ENCODE measurements at places on chromosomes 3 and 15.

GRCh38 chr3:193710286-193711165, 117.5 kb downstream of the OPA1 start:
- no peak for DNase-seq

DNA sequence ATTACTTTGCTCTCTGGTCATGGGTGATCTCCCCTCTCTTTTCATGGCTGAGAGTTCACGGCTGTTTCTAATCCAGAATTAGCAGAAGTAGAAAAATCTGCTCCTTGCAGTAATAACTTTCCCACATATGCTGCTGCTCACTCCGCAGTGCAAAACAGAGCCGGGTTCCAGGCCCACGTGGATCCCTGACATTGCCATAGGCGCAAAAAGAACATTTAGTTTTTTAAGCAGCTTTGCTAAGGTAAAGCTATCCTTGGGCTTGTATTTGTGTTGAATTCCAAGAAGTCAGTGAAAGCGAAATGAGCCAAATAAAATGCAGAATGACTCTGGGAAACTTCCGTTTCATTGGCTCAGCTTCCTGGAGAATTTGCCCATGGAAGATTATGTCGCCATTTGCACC, 633.7 kb upstream of the SUCLG2 start:
- DNase-seq: no peak

- no peak for DNase-seq
Measured at GRCh38 chr15:63484433-63485186, 19.8 kb upstream of the USP3 start.

DNA sequence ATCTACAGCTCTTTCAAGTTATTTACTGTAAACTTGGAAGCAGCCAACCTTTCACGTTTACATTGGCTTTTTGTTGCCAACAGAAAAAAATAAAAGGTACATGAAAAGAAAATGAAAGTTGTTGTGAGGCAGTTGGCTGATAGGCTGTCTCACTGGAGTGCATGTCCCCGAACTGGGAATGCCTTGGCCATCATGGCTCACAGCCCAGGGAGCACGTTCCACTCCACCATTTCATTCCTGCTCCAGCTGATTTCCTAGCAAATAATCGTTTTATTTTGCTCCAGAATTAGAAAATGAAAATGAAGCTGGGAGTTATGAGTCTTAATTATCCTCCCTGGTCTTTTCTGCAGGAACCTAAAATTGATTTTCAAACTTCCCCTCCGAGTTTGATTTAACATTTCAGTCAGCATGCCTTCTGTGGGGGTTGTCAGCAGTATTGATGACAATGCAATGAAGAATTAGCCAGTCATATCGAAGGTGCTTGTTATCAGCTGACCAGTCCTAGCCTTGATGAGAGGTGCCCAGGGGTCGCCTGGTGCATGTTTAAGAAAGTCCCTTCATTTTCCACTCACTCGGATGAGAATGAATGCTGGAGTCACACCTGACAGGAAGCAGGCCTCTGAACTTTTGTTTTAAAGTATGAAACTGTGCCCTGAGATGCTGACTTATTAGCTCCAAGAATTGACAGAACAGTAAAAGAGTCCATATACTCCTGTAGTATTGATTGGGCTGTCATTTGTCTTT, 293.7 kb upstream of the TRIM42 start:
- DNase-seq: no peak

GRCh38 chr3:168216851-168217250, 121.1 kb upstream of the GOLIM4 start:
- no peak for DNase-seq

DNA sequence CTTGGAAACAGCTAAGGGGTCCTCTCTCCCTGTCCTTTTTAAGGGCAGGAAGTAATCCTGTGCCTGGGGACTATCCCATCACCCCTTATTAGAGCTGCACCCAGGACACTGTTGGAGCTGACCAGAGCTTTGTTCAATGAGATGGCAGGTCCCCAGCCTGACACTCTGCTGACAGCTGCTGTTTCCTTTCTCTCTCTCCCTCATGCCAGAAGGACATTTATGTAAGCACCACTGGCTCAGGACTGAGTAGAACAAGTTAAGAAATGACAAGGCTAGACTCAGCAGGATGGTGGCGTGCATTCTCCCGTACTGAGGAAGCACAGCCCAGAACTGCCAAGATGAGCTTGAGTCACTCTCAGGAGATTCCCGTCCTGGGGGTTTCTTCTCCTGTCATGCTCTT, 17.3 kb downstream of the GJD2 start:
- no peak for DNase-seq

- no peak for DNase-seq
Measured at GRCh38 chr3:183966361-183966791, 51.3 kb downstream of the ABCC5 start.

GRCh38 chr3:172216911-172217310, 177.5 kb downstream of the FNDC3B start:
- no peak for DNase-seq

- DNase-seq: no peak
Measured at GRCh38 chr15:63939531-63940130, 105.9 kb upstream of the HERC1 start.

DNA sequence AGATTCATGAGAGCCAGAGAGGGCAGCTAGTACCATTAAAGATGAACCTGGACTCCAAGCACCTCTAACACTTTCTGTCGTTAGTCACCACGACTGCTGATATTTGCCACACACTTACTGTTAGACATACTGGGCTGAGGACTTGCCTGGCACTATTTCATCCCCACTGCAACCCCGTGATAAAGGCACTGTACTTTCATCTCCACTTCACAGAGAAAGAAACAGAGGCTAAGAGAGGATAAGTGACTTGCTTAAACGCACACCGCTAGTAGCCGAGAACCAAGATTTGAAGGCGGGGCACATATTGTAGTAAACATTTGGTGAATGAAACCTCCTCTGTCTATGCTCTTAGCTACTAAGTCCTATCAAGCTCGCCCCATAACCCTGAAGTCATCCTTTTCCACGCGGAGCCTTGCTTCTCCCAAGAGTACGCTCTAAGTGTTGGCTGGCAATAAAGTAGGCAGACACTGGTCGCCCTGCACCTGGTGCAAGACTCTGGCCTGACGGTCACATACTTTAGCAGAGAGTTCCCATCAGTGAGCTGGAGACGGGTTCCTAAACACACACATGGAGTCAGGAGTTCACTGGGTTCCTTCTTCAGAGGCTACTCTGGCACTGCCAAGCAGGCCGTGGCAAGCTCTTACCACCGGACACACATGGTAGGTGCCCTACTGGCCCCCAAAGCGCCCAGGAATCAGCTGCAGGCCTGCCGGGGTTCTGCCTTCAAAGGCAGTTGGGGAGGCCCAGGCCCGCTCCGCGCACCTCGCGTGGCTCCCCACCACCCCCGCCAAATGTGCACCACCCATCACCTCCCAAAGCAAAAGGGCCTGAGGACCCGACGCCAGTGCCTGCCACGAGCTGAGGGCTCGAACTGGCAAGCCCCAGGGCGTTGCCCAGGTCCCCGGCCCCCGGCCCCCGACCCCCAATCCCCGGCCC, 951 bp downstream of the POMGNT2 start:
- no peak for DNase-seq

GRCh38 chr15:74967670-74968069, 11.1 kb upstream of the RPP25 start:
- no peak for DNase-seq

- DNase-seq: peak; percentile 92
Measured at GRCh38 chr3:115713284-115713683, 90.0 kb downstream of the GAP43 start.

GRCh38 chr3:177607589-177607988, 410.3 kb upstream of the TBL1XR1 start:
- DNase-seq: peak; percentile 79

GRCh38 chr3:195094191-195094921, 176.6 kb downstream of the XXYLT1 start:
- no peak for DNase-seq

- DNase-seq: no peak
Measured at GRCh38 chr15:59143281-59143680, 38.3 kb downstream of the CCNB2 start.

GRCh38 chr3:33428734-33429133, 11.5 kb downstream of the UBP1 start:
- DNase-seq: no peak

- DNase-seq: no peak
Measured at GRCh38 chr15:42150219-42150970, 6.0 kb downstream of the PLA2G4F start.

DNA sequence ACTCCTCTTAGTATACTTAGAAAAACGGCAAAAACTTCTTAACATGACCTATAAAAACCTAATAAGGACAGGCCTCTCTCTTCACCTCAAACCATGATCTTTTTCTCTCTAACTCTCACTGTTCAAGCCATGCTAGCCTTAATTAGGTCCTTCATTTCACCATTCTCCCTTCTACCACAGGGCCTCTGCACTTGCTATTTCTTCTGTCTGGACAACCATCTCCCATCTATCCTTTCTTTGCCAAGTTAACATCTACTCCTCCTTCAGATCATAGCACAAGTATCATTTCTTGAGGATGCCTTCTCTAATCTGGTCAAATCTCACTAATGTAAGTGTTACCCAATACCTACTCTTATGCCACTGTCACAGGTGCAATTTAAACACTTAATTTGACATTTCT, 39.1 kb downstream of the TMCC1 start:
- no peak for DNase-seq

DNA sequence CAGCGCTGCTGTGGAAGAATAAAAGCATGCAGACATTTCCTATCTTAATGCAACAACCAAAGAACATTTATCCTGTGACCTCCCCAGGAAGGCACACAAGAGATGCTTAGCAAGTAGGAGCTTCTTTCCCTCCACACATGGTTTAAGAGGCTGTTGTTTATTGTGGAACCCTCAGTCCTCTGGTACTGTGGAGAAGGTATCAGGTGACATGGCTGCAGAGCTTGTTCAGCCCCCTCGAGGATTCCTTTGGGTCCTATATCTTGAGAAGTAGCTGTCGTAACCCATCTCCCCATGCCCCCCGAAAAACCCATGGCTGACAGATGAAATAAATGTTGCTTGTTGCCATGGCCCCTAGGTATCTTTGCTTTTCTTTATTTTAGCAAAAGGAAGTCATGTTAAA, 20.3 kb upstream of the ETV5 start:
- DNase-seq: no peak

- DNase-seq: no peak
Measured at GRCh38 chr3:194256040-194256945, 94.8 kb downstream of the CPN2 start.

GRCh38 chr15:61712129-61712759, 348.0 kb downstream of the VPS13C start:
- DNase-seq: no peak

DNA sequence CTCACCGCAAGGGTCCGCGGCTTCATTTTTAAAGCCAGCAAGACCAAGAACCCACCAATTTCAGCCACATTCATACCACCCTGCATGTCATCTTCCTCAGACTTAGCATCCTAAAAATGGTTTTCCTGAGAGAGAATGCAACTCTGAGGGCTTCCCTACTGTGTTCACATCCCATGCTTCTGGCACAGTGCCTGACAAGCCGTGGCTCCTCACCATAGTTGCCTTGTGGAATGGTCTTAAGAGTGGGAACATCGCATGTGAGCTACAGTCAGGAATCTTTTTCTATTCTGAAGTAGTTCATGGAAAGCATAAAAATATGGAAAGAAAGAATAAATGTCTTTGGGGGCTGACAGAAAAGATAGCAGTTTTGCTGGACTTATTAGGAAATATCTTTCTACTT, 120.3 kb downstream of the RAP2B start:
- DNase-seq: no peak

DNA sequence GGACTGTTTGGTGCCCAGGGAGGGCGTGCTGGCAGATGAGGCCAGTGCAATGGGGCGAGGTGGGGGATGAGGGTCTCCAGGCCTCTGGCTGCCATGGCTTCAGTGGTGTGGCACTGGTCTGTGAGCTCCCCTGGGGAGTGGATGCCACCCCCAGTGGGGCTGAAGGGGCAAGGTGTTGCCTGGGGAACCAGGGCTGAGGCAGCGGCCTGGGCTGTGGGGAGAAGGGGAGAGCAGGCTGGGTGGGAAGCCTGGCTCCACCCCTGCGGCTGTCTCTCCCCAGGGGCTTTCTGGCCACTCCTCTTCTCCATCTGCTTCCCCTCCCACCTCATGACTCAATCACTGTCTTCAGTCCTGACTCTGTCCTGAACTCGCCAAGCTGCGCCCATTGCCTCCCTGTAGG, 88.4 kb upstream of the TLE3 start:
- no peak for DNase-seq

DNA sequence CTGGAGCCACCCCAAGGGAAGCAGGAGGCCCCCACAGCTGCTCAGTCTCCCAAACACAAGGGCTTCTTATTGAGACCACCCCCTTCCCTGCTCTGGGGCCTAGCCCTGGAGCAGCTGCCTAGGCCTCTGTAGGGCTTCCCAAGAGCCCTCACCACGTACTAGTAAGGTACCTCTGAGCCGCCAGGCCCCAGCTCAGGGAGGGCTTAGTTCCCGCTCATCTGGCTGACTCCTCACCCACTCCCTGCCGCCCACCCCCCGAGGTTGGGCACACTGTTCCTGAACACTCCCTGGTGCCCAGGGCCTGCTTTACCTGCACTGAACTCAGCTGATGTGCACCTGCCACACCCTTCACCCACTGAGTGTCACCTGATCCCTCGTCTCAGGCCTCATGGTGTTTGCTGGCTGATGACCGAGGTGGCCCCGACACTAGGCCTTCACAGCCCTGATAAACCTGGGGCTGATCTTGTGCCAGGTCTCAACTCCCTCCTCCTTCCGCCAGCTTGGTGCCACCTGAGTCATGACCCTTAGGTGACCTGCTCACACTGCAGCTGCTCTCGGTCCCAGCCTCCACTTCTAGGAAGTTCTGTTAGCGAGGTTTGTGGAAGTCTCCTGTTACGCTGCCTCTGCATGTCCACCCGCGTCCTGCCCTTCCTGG, 18.0 kb upstream of the SPTBN5 start:
- no peak for DNase-seq

DNA sequence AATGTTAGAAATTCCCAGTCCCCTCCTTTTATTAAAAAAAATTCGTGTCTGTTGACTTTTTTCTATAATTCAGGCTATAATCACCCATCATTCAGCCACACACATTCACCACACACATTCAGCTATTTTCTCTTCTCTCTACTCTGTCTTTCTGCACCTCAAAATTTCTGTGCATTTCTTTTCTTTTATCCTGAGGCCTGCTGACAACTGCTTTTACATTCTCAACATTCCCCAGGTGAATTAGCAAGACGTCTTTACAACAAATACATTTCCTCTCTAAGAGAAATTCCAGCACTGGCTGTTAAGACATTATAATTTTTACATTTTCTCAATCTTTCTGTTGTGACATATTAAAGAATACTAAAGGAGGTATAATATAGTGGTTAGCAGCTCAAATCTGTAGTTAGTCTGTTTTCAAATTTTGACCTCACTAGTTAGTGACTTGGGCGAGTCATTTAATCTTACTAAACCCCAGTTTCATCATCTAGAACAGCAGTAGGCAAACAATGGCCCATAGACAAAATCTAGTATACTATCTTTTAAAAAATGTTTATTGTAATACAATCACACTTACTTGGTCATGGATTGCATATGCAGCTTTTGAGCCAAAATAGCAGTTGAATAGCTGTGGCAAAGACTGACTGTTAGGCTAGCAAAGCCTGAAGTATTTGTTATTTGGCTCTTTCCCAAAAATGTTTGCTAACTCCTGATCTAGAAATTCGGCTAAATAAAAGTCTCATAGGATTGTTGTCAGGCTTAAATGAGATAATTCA, 350.7 kb downstream of the NSUN3 start:
- DNase-seq: no peak
